ENCODE measurements at places on chromosomes 16 and 17. TPM values are rescaled to one million over a fixed set of nuclear protein-coding genes. Genes with fewer than 3 reads are reported as not detected.

DNA sequence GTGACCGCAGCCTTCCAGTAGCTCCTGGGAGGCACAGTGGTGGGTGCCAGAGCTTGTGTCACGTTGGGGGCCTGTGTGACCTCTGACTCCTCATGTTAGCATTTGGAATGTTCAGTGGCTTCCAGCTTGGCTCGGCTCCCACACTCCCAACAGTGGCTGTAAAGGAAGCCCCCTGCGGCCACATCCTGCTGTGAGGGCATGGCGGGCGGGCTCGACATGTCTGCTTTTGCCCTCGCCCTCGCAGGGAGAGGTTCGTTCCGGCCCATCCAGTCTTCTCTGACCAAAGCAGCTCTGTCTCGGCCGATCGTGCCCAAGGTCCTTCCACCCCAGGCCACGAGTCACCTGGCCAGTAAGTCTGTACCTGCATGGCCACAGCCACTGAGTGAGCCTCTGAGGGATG, 12.2 kb upstream of the JPT2 start:
- DNase-seq: no peak
- H3K27me3 ChIP-seq: no peaks in the 10 kb centered on the region
- peaks cover 47% of the 10 kb centered on the region for H3K36me3 ChIP-seq
- H3K27ac ChIP-seq: no peak overlapping the region
- no peaks in the 10 kb centered on the region for H3K4me1 ChIP-seq

Gene EIF3C
- total RNA-seq: 701 TPM

- no peaks in the 10 kb centered on the region for H3K36me3 ChIP-seq
- H3K4me3 ChIP-seq: no peak overlapping the region
- H3K27me3 ChIP-seq: no peaks in the 10 kb centered on the region
- no peak for DNase-seq
- peaks cover 19% of the 10 kb centered on the region for H3K4me1 ChIP-seq
These were observed 3.6 kb downstream of the CD19 start for GRCh38 chr16:28935346-28935745.

DNA sequence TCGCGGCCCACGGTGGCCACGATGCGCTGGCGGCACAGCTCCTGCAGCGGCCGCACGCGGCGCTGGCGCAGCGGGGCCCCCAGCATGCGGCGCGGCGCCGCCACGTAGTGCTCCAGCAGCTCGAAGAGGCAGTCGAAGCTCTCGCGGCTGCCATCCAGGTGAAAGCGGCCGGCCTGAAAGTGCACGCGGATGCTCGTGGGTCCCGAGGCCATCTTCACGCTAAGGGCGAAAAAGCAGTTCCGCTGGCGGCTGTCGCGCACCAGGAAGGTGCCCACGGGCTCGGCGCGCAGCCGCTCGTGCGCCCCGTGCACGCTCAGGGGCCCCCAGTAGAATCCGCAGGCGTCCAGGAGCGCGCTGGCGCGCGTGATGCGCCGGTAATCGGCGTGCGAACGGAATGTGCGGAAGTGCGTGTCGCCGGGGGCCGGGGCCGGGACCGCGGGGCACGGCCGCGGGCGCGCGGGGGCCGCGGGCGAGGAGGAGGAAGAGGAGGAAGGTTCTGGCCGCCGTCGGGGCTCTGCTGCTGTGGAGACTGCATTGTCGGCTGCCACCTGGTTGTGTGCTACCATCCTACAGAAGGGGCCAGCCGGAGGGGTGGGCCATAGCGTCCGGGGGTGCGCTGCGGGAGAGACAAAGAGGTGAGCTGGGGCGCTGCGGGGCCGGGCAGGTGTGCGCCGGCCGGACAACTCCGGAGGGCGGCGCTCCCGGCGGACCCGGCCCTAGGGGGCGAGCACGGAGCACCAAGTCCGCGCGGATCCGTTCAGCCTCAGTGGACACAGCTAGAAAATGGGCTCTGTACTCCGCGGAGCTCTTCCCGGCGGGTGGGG, 879 bp downstream of the SOCS1 start:
- peak overlapping the region; percentile 80 for H3K27ac ChIP-seq
- no peaks in the 10 kb centered on the region for H3K36me3 ChIP-seq
- no peaks in the 10 kb centered on the region for H3K27me3 ChIP-seq
- peaks cover 62% of the 10 kb centered on the region for H3K4me1 ChIP-seq
- DNase-seq: peak; percentile 80

DNA sequence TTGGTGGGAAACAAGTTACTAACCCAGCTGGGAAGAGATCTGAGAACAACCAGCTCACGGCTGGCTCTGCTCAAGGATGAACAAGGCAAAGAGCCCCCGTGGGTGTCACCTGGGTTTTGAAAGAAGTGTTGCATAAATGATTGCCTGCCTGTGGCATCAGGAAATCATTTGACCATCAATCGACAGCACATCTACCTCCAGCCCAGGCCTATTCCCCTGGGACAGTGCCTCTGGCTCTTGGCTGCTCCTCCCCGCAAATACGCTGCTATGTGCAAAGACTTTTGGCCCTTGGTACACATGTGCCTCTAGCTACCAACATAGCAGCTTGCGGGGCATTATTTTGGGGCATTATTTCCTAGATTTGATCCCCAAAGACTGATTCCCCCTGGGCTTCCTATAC, 39.4 kb upstream of the SMPD3 start:
- H3K36me3 ChIP-seq: no peaks in the 10 kb centered on the region
- H3K4me3 ChIP-seq: no peak overlapping the region
- no peaks in the 10 kb centered on the region for H3K4me1 ChIP-seq
- no peaks in the 10 kb centered on the region for H3K27me3 ChIP-seq
- no peak for DNase-seq

GRCh38 chr17:42055496-42055895, 5.1 kb upstream of the C17orf113 start:
- DNase-seq: no peak
- H3K4me3 ChIP-seq: no peak overlapping the region
- H3K36me3 ChIP-seq: no peaks in the 10 kb centered on the region
- H3K27me3 ChIP-seq: peaks cover 17% of the 10 kb centered on the region

Gene UNC13D
- total RNA-seq: 154 TPM
